ENCODE measurements at places on chromosomes 16 and 17.

- DNase-seq, result peak; percentile 76
Measured at GRCh38 chr16:1920727-1921171, 2.5 kb upstream of the HS3ST6 start.

- no peak for DNase-seq
Measured at GRCh38 chr16:14539156-14539555, 90.9 kb downstream of the PARN start.

DNA sequence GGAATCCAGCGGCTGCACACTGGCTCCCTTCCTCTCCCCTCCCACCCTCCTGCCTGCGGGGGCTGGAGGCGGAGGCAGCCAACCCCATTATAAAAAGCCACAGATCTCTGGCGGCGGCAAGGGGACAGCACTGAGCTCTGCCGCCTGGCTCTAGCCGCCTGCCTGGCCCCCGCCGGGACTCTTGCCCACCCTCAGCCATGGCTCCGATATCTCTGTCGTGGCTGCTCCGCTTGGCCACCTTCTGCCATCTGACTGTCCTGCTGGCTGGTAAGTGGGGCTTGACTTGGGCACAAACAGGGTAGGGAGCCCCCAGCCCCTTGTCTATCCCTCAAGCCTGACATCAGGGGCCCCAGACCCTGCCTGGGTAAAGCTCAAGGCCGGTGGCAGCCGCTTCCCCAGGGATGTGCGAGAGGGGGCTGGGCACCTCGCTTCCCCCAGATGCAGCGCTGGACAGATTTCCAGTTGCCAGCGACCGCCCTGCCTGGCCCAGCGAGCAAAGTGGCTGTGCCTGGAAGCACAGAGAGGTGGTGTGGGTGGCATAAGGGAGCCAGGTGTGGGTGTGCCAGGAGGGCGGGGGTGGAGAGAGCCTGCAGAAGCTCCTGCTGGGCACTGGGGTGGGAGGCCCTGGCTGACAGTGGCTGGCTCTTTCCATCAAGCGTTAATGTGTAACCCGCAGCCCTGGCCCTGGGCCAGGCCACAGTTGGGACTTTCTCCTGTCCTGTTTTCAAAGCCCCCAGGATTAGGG, at the start of gene CX3CL1:
CX3CL1 (plus strand) TSS at position 119 of the 745 bp plus-strand sequence; CDS start at position 198, 79 bp downstream.
- DNase-seq, result peak; percentile 92

- DNase-seq, result no peak
Measured at GRCh38 chr16:48617104-48617705, 7.2 kb upstream of the N4BP1 start.

DNA sequence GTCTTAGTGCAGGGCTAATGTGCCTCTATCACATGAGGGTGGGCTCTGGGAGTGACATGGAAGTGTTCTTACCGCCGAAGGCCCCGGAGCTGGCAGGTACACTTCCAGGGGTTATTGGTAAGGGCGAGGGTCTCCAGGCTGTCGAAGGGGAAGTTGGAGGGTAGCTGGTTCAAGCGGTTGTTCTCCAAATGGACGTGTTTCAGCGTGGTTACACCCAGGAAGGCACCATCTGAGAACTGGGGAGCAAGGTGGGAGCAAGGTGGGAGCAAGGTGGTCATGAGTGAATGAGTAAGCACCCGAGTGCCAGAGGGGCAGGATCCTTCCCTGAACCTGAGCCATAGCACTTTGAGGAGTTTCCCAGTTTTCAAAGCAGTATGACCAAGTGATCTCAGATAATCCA, 3.0 kb downstream of the CHAD start:
- DNase-seq, result no peak

DNA sequence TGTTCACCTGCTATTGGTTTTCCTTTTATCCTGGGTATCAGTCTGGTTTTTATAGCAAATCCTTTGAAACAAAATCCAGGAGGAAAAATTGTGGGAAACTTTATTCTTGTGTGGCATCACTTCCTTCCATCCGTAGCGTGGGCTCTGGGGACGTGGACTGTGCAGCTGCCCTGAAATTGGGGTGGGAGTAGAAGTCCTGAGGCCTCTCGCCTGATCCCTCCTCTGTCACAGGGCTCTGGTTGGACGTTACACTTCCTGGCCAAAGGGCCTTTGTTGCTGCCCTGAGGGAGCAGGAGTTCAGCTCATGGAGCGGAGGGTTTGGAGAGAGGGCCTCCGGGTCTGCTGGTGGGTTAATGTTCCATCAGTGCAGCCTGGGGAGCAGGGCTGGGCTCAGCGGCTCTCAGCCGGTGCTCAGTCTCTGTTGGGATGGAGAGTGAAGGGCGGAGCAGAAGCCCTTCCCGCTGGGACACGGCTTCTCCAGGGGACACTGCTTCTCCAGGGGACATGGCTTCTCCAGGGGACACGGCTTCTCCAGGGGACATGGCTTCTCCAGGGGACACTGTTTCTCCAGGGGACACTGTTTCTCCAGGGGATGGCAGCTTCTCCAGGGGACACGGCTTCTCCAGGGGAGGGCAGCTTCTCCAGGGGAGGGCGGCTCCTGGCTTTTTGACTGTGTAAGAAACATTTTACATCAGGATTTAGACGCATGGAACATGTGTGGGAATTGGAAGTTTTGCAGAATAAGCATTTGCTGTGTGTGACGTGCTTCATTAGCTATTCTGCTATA, 15.2 kb upstream of the RPL13 start:
- no peak for DNase-seq

DNA sequence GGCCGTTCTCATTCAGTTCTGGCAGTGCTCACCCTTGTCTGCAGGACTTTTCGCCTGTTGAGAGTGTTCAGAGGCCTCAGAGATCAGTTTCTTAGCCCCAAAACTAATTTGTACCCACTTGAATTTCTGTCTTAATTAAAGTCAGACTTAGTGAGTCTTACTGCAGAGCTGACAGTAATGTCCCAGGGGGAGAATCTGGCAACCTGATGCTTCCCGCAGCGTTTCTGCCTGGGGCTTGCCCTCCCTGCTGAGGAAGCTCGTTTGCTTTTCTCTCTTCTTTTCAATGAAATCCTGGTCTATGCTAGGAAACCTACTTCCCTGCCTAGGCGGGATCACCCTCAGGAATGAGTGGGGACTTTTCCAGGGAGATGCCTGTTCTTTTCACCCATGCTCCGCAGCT, 25.3 kb downstream of the DBNDD1 start:
- DNase-seq, result no peak

- no peak for DNase-seq
Measured at GRCh38 chr17:16259926-16260325, 42.9 kb downstream of the PIGL start.

GRCh38 chr16:27762441-27762840, 212.5 kb downstream of the KATNIP start:
- no peak for DNase-seq

DNA sequence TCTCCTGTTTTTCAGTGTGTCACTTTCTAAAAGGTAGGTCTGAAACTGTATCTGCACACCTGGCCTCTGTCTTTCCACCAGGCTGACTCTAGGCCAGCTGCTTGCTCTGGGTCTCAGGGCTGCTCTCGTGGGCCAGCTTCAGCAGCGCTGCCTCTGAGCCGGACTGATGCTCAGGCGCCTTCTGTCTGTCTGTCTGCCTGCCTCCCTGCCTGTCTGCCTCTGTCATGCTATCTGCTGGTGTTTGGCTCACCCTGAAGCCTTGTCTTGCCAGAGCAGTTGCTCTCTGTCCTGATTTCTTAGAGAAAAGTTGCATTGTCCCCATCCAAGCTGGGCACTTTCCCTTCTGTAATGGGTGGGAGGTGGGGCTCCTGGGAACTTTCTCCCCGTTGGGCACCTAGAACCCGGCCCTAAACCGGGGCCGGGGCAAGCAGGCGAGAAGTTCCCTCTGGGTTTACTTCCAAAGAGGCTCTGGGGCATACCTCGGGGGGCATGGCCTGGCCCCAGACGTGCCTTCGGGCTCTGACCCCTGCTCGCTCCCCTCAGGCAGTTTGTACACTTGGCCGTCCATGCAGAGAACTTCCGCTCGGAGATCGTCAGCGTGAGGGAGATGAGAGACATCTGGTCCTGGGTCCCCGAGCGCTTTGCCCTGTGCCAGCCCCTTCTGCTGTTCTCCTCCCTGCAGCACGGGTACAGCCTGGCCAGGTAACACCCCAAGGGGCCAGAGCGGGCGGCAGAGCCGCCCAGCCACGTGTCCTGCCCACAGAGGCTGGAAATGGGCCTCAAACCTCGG, 15.9 kb upstream of the ATP6V0C start:
- DNase-seq, result no peak

- no peak for DNase-seq
Measured at GRCh38 chr17:82959990-82960418, 119.4 kb upstream of the METRNL start.

GRCh38 chr16:2095315-2095853, 40.3 kb downstream of the PKD1 start:
- no peak for DNase-seq

GRCh38 chr17:15291674-15292361, 26.7 kb upstream of the PMP22 start:
- DNase-seq, result no peak

GRCh38 chr17:17751489-17752088, 70.3 kb downstream of the RAI1 start:
- no peak for DNase-seq

DNA sequence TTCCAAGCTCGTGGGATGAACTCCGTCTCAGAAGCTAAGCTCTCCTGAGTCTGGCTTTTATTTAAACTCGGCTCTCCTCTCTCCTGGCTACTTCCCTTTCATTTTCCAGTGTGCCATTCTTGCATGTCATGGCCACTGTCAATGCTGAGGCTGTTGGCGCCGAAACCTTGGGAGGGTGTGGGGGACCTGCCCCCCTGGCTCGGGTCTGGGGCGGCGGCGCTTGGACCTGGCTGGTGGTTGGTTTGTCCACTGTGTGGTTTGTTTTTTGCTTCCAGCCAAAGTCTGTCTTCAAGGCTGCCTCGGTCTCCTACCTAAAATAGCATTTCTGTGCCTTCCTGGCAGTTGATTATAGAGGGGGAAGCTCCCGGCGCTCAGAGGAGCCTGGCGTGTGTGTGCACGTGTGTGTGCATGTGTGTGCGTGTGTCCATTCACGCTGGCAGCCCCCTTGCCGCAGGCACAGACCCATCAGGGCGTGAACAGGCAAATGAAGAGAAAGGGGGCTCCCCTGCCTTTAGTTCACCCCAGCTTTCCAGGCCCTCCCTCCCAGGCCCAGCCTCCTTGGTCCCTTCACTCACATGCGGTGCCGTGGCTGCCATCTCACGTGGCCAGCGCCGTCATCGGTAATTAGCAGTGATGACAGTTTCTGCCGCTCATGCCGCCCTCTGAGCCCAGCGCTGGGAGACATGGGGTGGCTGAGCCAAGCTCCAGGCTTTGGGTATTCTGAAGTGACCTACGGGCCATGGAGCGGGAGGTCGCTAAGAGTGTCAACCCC, 179.9 kb downstream of the SEC14L1 start:
- no peak for DNase-seq

DNA sequence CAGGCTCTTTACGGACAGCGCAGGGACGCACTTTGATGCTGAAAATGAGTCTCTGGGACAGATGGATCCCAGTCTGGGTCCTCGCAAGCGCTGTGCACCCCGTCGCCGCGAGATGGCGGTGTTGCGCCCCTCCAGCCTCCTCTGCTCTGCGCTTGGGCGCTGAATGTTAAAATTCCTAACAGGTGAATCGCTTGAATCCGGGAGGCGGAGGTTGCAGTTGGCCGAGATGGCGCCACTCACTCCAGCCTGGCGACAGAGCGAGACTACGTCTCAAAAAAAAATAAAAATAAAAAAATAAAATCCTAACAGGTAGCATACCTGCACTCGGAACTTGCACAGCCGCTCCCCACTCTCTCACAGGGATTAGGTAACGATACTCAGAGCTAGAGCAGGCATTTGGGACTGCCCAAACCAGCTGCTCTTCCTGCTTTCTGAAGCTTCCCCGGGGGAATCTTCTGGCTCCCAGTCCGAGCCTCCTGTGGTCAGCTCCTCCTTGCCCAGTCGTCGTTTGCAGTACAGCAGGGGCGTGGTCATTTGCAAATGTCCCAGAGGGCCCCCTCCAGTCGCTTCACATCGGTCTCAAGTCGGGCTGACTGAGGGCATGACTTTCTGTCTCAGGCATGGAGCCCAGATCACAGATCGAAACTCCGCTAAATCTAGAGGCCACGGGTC, 26.2 kb upstream of the OSGIN1 start:
- peak; percentile 88 for DNase-seq

DNA sequence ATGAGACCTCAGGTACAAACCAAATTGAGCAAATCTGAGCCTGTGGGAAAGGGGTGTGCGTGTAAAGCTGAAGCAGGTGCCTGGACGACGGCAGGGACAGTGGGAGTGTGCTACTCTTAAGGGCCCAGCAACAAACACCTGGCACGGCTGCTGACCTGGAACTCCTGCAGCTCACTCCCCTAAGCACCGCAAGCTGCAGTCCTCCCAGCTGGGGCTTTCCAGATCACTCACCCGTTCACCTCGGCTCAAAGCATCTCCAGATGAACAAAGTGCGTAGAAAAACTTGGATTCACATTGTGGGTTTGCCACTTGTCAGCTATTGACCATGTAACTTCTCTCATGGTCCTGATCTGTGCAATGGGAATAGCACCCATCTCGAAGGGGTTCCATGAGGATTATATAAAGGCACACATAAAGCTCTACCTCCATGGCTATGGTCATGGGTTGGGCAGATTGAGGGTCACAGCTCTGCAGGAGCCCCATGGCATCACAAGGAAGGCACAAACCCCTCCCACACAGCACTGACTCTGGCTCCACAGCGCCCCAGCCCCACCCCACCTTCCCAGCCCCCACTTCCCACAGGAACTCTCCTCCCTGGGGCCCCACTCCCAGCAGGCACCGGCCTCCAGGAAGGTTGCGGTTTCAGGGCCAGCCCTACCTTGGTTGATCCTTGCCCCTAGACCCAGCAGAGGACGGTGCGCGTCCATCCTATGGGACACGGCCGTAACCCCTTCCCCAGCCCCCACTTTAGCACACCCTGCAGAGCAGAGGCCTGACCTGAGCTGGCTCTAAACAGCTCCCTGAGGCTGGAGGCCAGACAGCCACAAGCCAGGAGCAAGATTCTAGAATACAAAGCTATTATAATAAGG, 21.9 kb downstream of the ST3GAL2 start:
- DNase-seq, result no peak

GRCh38 chr16:84875846-84876245, 56.1 kb downstream of the CRISPLD2 start:
- DNase-seq, result no peak

DNA sequence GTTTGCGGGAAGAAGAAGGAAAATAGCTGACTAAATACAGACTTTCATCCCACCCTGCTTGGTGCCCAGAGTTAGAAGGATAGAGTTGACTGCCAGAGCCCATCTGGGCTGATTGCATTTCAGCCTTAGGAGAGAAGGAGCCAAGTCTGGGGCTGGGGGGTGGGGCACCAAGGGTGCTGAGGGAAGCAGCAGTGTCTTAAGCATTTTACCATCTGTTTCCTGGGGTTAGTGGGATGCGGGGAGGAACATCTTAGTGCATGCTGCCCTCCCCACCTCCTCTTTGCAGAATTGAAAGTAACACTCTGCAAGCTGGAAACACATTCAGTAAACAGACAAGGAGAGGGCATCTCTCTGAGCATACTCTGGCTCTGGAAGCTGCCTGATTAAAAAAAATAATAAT, 1.5 kb upstream of the ARL5C start:
- no peak for DNase-seq

Data from ecto neural progenitor cell (in vitro differentiated cells).